Activated CD4-positive, CD25-positive, alpha-beta regulatory T cell treated with anti-CD3 and anti-CD28 coated beads, Interleukin-2, amount 50 U/mL, for 16 hours (primary cell): ENCODE measurements at places on chromosomes 2 and 18.

GRCh38 chr2:68292108-68292710, 27.5 kb downstream of the CNRIP1 start:
- DNase-seq = no peak

GRCh38 chr2:36413218-36413617, 57.6 kb downstream of the CRIM1 start:
- DNase-seq = no peak

GRCh38 chr2:164079258-164079657, 343.4 kb upstream of the FIGN start:
- DNase-seq = no peak

GRCh38 chr2:235146871-235147565, 195.2 kb downstream of the SH3BP4 start:
- DNase-seq = no peak

DNA sequence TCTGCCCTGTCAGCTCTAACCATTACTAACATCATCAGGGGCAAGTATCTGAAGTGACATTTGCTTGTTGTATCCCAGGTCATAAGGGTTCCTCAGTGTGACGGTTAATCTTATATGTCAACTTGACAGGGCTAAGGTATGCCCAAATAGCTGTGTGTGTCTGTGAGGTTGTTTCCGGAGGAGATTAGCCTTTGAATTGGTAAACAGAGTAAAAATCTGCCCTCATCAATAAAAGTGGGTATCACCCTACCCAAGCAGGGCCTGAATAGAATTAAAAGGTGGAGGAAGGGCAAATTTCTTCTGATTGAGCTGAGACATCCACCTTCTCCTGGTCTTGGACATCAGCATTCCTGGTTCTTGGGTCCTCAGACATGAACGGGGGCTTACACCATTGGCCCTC, 12.8 kb upstream of the TGFA start:
- no peak for DNase-seq

- DNase-seq = no peak
Measured at GRCh38 chr18:22098563-22098989, 70.8 kb upstream of the GATA6 start.

- DNase-seq = no peak
Measured at GRCh38 chr2:233242231-233242927, 9.1 kb upstream of the ATG16L1 start.

DNA sequence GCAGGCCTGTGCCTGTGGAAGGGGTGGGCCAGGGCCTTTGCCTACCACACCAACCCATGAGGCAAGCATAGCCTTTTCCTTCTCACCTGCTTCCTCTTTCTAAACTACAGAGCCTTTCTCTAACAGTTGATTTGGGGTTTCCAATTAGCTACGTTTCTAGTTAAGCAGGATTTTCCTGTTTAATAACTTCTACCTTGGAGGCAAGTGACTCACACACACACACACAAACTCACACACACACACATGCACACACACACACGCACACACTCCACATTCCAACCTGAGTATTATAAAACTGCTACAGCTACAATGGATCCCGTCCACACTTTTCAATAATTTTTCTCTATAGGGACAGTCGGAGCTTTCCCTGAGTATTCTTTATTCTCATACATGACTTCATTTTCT, 84.9 kb downstream of the SOX11 start:
- DNase-seq = no peak

- DNase-seq = no peak
Measured at GRCh38 chr2:88211003-88211808, 41.1 kb downstream of the THNSL2 start.

- no peak for DNase-seq
Measured at GRCh38 chr2:191569025-191569424, 108.9 kb upstream of the NABP1 start.

- no peak for DNase-seq
Measured at GRCh38 chr2:67528320-67528719, 131.2 kb downstream of the ETAA1 start.

GRCh38 chr2:15660491-15661294, 69.0 kb downstream of the DDX1 start:
- DNase-seq = no peak

DNA sequence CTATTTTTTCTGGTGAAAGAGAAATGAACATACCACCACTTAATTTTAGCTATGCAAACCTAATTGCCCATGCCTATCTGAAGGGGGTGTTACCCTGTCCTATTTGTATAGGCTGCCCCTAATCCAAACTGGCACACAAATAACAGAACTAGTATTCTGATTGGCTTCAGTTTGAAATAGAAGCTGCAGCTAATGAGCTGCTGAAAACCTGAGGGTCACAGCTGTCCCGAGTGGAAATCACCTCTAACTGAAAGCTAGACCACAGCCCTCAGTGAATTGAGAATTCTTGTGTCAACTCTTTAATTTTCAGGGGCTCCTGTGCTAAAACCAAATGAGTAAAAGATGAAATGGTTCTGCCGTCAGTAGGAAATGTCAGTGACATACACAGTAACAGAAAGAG, 28.7 kb downstream of the CCDC141 start:
- no peak for DNase-seq

GRCh38 chr18:46261799-46262198, 157.6 kb downstream of the HAUS1 start:
- DNase-seq = no peak

DNA sequence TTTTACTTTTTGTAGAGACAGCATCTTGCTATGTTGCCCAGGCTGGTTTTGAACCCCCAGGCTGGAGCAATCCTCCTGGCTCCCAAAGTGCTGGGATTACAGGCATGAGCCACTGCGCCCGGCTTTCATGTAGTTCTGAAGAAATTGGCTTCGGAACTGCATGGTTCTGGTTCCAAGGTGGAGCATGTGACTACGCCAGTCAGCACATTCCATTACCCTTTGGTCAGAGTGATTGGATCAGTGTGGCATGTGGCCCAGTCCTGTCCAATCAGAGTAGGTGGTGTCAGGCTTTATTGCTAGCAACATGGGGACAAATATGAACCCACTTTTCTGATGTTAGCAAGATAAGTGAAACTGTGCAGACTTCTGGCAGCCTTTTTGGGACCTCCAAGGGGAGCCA, 16.3 kb upstream of the ATOH8 start:
- DNase-seq = no peak

- DNase-seq = no peak
Measured at GRCh38 chr18:3103576-3103975, 90.6 kb upstream of the LPIN2 start.

DNA sequence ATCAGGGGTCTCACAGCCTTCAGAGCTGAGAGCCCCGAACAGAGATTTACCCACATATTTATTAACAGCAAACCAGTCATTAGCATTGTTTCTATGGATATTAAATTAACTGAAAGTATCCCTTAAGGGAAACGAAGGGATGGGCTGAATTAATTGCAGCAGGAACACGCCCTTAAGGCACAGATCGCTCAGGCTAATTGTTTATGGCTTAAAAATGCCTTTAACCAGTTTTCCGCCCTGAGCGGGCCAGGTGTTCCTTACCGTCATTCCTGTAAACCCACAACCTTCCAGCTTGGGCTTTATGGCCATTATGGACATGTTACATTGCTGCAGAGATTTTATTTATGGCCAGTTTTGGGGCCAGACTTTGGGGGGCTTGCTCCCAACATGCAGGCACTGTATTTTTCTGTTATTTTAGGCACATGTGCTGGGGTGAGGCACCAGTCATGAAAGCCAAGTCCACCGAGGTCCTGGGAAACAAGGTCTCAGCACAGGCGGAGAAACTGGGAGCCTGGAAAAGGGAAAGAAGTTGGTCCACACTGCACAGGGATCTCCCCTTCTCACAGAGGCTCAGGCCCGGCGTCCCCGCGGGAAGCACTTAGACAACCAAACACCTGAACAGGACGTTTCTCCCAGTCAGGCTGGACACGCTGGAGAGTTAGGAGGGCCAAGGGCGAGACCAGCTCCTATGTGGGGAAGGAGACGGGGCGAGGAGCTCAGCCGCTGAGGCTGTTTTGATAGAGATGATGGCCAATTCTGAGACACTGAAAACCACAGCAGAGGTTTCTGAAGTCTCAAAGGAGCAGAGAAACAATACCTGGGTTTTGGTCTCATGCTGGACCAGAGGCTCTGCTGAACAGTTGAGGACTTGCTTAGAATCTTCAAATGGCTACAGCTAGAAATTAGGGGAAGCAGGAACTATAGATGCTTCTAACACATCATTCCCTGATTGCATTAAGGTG, 86.7 kb downstream of the TMEM18 start:
- no peak for DNase-seq

GRCh38 chr2:205759257-205759656, 77.0 kb downstream of the NRP2 start:
- DNase-seq = no peak
